ENCODE measurements at places on chromosomes 2 and 18.

GRCh38 chr2:72719416-72719815 lies 106.4 kb downstream of the EXOC6B start:
- DNase-seq: no peak

- DNase-seq: no peak
These were observed 17.2 kb upstream of the SSB start for GRCh38 chr2:169781249-169782013.

GRCh38 chr2:177721087-177721486 lies 328.5 kb downstream of the AGPS start:
- no peak for DNase-seq

- DNase-seq: no peak
These were observed 457.0 kb upstream of the MYT1L start for GRCh38 chr2:2788076-2788475.

DNA sequence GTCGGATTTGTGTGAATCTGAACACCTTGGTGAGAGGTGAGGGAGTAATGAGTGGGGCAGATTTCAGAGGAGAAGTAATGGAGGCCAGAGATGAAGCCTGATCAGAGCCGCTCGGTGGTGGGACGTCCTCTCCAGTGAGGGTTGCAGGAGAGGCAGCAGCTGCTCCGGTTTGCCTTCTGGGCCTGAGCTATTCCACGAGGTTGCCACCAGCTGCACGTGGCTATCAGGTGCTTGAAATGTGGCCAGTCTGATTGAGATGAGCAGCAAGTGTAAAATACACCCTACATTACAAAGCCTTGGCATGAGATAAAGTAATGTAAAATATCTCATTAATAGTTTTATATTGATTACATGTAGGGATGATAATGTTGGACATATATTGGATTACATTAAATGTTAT lies 10.8 kb upstream of the EFHD1 start:
- DNase-seq: no peak

- DNase-seq: no peak
These were observed 99.6 kb downstream of the SGPP2 start for GRCh38 chr2:222523783-222524544.

- no peak for DNase-seq
These were observed 92.9 kb upstream of the CXCR4 start for GRCh38 chr2:136210822-136211221.

- DNase-seq: no peak
These were observed 24.8 kb upstream of the RBM44 start for GRCh38 chr2:237773826-237774225.

DNA sequence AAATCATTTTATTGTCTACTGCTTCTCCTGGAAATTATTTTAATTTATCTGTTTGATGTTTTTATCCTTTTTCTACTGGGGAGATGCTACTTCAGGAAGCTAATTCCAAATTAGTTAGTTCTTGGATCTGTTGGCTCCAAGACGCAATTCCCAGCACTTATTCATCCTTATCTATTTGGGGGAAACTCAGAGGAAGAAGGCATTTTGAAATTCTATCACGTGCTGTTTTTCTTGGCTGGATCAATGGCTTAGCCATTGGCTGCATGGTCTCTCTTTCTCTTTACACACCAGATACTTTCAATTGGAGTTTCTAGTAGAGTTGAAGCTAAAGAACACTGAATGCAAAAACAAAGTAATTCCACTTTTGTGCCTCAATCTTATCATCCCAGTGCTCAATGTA lies 98.3 kb downstream of the RAPGEF4 start:
- DNase-seq: peak; percentile 28

DNA sequence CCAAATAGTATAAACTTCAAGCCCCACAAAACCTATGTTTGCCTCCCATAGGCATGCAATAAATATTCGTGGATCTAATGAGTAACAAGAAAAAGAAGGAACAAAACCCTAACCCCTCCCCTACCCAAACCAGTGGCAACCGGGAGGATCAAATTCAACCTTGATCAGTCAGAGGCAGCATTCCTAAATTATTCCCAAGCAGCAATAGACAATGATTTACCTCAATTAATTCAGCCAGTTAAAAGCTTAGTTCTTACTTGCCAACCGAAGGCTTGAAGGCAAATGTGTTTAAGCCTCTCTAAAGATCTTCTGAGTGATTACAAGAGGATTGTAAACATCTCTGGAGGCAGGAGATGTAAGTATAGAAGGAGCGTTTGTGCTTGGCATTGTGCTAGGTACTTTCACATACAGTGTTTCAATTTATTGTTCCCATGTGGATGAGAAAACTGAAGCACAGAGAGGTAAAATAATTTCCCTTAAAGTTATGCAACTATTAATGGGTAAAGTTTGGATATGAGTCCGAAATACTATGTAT lies 197.7 kb downstream of the MTX2 start:
- DNase-seq: no peak

- DNase-seq: no peak
These were observed 1.5 kb downstream of the TTC21B start for GRCh38 chr2:165952085-165952484.

GRCh38 chr2:166536111-166536510 lies 42.1 kb upstream of the SCN7A start:
- DNase-seq: no peak

DNA sequence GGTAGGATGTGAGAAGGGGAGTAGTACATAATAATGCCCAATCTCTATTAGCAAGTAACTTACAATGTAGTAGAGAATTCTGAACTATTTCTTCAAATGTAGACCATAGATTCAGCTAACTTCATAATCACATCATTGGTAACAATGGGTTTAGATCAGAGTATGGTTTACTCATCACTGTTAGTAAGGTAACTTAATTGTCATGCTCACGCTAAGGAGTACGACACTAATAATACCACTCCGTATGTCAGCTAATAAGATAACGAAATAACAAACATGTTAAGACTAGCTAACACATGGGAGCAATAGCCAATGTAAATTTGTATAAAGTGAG lies 56.4 kb upstream of the CCDC141 start:
- no peak for DNase-seq

GRCh38 chr2:191010887-191011885 lies 2.8 kb downstream of the STAT1 start:
- no peak for DNase-seq

- DNase-seq: no peak
These were observed 17.4 kb upstream of the AP1S3 start for GRCh38 chr2:223854741-223855140.

DNA sequence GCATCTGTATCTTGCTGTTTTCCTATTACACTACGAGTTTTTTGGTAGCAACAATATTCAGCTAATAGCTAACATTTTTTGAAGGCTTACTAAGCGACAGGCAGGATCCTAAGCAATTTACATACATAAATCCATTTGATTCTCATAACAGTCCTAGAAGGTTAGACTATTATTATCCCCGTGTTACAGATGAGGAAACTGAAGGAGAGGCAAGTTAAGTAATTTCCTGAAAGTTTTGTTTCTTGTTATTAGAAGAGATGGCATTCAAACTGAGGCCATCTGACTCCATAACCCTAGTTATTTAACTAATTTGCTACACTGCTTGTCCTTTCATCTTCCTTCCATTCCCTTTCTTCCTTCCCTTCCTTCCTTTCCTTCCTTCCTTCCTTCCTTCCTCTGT lies 68.2 kb downstream of the PDE1A start:
- no peak for DNase-seq

- DNase-seq: peak; percentile 71
These were observed 39.1 kb downstream of the TMEFF2 start for GRCh38 chr2:192155511-192156118.

- peak; percentile 69 for DNase-seq
These were observed 99.1 kb downstream of the ALPK2 start for GRCh38 chr18:58529714-58530354.

DNA sequence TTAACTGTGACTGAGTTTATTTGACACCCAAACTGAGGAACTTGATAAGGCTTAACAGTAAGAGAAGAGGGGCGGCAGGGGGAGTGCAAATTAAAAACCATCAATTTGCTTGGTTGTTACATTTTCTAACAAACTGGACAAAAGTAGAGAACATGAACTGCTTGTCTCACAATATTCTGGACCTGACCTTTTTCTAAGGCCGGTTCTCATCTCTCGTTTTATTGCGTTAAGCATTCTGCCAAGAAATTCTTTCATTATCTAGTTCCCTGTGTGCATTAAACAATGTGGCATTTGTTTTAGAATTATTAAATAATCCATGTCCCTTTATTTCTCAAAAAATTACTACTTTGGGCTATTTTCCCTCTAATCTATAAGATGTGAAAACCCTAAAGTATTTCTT lies 565.2 kb upstream of the PKDCC start:
- no peak for DNase-seq

GRCh38 chr18:72871091-72871490 lies 3.3 kb upstream of the NETO1 start:
- DNase-seq: peak; percentile 16

DNA sequence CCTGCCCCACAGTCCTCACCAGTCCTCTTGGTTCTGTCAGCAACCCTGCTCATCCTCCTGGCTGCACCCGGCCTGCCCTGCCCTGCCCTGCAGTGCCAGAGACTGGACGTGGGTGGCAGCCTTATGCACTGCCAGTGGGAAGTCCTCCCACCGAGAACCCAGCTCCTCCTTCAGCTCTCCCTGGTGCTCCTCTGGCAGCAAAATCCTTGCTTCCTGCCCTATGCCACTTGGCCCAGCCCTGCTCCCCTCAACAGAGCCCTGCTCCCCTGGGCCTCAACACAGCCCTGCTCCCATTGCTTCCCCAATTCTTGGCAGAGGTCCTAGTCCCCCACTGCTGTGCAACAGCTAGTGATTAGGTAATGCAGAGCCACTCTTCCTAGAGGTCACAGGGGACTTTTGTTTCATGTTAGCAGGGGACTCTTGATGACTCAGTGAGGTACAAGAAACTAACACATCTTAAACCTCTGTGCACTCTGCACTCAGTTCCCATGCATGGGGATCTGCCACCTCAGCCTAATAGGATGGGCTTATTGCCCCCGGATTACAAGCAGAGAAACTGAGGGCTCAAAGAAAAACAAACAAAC lies 58.0 kb upstream of the EDAR start:
- DNase-seq: peak; percentile 3

- peak; percentile 56 for DNase-seq
These were observed 536 bp downstream of the VPS54 start for GRCh38 chr2:64018701-64019082.

- DNase-seq: no peak
These were observed 113.1 kb upstream of the SRD5A2 start for GRCh38 chr2:31693882-31694281.

GRCh38 chr2:203014456-203015199 lies at the start of gene NBEAL1:
NBEAL1 (plus strand) TSS chr2:203014875; CDS start chr2:203016385, 1,510 bp downstream.
- peak; percentile 99 for DNase-seq

- DNase-seq: no peak
These were observed 111.7 kb downstream of the ANKRD44 start for GRCh38 chr2:197198890-197199289.

DNA sequence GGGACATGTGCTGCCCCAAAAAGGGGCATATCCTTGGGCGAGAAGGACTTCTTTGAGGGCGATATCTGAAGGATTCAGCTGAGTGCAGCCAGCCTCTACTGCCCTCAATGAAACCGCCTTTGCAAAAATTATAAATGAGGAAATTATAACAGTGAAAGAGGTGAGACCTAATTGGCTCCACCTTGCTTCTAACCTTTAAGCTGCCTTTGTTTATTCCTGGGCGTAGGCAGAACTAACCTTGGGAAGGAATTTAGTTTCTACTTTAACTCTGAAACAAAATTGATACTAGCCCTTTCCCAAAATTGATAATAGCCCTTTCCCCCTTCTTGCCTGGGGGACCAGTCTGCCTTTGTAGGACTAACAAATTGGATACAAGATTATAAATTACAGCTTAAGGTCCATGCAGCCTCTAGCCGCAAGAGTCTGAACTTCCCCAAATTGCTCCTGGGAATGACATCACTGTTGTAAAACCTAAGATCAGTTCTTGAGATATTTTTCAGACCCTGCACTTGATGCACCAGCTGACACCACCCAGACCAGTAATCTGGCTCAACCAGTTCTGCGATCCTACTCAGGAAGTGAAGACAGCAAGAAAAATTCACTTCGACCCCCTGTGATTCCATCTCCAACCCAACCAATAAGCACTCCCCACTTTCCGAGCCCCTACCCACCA lies 36.0 kb upstream of the ASAP2 start:
- no peak for DNase-seq

DNA sequence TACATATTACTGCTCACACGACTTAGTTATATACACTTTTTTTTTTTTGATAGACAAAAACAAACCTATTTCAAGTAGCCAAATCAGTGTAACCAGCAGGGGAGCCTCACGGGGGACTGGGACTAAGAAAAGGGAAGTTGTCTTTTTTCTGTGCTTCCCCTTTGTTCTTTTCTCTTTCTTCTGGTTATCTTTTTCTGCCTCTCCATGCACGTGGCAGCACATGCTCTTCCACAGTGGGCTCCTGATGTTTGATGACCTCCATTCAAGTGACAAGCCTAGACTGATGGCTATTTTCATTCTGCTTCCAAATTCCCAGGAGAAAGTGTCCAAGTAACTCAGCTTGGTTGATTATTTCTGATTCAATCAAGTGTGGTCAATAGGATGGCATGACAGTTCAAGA lies 98.2 kb upstream of the STK39 start:
- DNase-seq: no peak

- no peak for DNase-seq
These were observed 1411.6 kb upstream of the CDH2 start for GRCh38 chr18:29588446-29589100.

DNA sequence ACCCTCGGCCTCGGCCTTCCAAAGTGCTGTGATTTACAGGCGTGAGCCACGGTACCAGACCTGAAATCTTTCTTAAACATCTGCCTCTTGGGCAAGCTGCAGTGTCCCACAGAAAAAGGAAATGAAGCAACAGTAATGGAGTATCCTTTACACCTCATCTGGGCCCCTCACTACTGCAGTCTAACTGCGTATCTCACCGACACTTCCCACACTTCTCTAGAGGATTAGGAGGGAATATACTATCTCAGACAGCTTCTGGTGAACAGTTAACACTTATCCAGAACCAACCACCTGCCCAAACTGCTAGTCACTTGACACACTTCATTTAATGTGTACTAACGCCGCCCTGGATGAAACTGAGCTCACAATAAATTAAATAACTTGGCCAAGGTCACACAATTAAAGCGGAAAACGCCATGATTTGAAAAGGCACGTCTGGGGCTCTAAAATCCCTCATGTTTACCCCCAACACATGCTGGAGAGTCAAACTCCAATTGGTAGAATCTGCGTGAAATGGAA lies 993 bp downstream of the COX7A2L start:
- peak; percentile 19 for DNase-seq

DNA sequence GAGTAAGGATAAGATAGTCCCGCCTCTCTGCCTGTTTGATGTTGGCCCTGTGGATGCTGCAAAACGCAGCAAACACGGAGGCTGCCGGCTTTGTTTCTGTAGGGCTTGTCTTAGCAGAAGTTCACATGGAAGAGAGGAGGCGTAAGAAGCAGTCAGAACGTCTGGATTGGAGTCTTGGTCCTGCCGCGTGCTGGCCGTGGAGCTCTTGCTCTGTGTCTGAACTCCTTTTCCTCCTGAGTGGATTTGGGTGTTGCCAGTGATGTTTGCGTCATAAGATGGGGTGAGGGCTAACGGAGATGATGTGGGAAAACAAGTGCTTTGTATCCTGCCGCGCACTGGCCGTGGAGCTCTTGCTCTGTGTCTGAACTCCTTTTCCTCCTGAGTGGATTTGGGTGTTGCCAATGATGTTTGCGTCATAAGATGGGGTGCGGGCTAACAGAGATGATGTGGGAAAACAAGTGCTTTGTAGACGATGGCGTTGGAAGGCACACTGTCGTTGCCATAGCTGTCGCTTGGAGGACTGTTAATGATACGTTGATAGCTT lies 240.9 kb downstream of the AGAP1 start:
- DNase-seq: no peak

Data from fibroblast of skin of scalp (primary cell).